CD8-positive, alpha-beta T cell (primary cell): ENCODE measurements at places on chromosomes 1 and 21.

DNA sequence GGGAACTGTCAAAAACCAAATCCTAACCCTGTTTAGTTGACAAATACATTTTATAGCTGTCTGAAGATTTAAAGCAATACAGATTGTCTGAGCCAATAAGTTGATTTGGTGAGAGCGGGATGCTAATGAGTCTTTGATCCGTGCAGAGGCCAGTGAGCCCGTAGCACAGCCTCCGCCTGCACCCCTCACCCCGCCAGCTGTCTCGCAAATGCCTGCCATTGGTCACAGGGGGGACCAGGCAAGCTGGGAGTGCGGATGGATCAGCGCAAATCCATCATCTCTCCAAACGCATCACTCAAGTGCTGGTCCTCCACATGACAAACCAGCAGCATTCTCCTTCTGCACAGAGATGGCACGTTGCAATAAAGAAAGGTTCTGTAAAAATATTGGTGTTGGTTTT is 51.0 kb downstream of the ZBTB18 start:
- no peak for DNase-seq

GRCh38 chr1:24584171-24584647 is 28.3 kb downstream of the NCMAP start:
- DNase-seq = no peak

DNA sequence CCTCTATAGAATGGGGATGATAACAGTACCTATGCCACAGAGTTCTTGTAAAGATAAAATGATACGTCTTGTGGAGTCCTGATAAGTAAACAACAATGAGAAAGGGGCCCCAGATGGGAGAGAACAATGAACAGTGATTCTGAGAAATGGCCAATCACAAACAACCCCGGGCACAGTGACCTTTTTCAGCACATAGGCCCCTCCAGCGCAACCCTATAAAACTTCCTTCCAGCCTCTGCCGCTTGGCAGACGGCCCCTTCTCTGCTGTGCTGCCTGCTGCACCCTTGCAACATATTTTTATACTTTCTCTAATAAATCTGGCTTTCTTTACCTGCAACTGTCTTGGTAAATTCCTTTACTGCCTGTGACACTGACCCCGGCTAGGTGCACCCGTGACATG is 8.9 kb downstream of the RCAN1 start:
- DNase-seq = no peak

DNA sequence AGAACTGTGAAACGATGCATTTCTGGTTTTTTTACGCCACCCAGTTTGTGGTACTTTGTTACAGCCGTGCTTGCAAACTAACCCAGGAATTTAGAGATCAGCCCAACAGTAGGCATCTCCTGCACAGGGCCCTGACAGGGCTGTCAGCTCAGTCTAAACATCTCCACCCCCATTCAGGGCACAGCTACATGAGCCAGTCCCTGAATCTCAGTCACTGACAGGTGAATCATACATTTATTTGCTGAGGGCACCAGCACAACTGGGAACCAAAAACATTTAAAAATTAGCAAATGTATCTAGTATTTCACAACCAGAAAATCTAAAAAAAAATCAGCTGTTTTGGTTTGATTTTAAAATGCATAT is 30.7 kb downstream of the PRDX6 start:
- no peak for DNase-seq

- no peak for DNase-seq
Observed at GRCh38 chr1:209398313-209398991, 185.1 kb upstream of the CAMK1G start.

GRCh38 chr1:170436928-170437327 is 95.0 kb upstream of the GORAB start:
- no peak for DNase-seq

DNA sequence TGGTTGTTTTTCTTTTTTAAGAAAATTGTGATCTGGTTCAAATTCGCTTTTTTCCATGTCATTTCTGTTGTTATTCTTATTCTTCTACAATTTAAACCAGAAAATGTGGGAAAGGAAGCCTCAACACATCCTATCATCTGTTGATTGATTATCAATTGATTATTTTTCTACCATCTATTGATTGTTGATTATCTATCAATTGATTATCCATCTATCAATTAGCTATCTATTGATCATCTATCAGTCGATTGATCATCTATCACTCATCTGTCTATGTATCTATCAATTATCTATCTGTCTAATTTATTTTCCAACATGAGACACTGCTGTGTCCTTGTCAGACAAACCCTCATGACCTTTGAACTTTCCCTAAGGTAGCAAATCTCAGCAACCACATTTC is 136.1 kb upstream of the ARHGEF16 start:
- no peak for DNase-seq

GRCh38 chr1:82710091-82710490 is 909.4 kb downstream of the ADGRL2 start:
- no peak for DNase-seq
